ENCODE measurements at places on chromosomes 13 and 19. TPM values are rescaled to one million over a fixed set of nuclear protein-coding genes. Genes with fewer than 3 reads are reported as not detected.

KCNRG gene
- polyA plus RNA-seq, result 0.98 TPM

FUT6 gene
- polyA plus RNA-seq, result 53.3 TPM

ERICH6B gene
- not detected for polyA plus RNA-seq

ELSPBP1 gene
- not detected for polyA plus RNA-seq

PGLYRP2 gene
- polyA plus RNA-seq, result 0.04 TPM

MBD3L2B gene
- not detected for polyA plus RNA-seq

TMEM147 gene
- polyA plus RNA-seq, result 188 TPM

PEG3 gene
- 207 TPM for polyA plus RNA-seq

KLHL1 gene
- not detected for polyA plus RNA-seq

ELANE gene
- polyA plus RNA-seq, result not detected

ZNF730 gene
- polyA plus RNA-seq, result not detected

NLRP4 gene
- polyA plus RNA-seq, result not detected

FKBP8 gene
- 135 TPM for polyA plus RNA-seq

PALM gene
- 5.4 TPM for polyA plus RNA-seq

ZFR2 gene
- 0.50 TPM for polyA plus RNA-seq

TMEM272 gene
- 0.52 TPM for polyA plus RNA-seq

STXBP2 gene
- polyA plus RNA-seq, result 40.1 TPM

ZNF835 gene
- polyA plus RNA-seq, result not detected

SHKBP1 gene
- polyA plus RNA-seq, result 20.6 TPM

CGB5 gene
- polyA plus RNA-seq, result not detected

SPTBN4 gene
- 0.08 TPM for polyA plus RNA-seq

CAPNS1 gene
- 533 TPM for polyA plus RNA-seq

PALM3 gene
- polyA plus RNA-seq, result 1.0 TPM

MCF2L gene
- polyA plus RNA-seq, result 33.6 TPM

RNF17 gene
- polyA plus RNA-seq, result not detected

FFAR3 gene
- polyA plus RNA-seq, result not detected

TEX29 gene
- polyA plus RNA-seq, result 0.34 TPM

SWSAP1 gene
- 2.7 TPM for polyA plus RNA-seq

PTH2 gene
- polyA plus RNA-seq, result not detected

A1BG gene
- 49.8 TPM for polyA plus RNA-seq

ZNF468 gene
- 9.4 TPM for polyA plus RNA-seq

TUBA3C gene
- not detected for polyA plus RNA-seq

SSC5D gene
- polyA plus RNA-seq, result 0.03 TPM

GPR4 gene
- 0.15 TPM for polyA plus RNA-seq

PSG6 gene
- not detected for polyA plus RNA-seq

HCN2 gene
- polyA plus RNA-seq, result 0.05 TPM

WDR88 gene
- 0.09 TPM for polyA plus RNA-seq

PLK5 gene
- not detected for polyA plus RNA-seq

ACP5 gene
- polyA plus RNA-seq, result 6.7 TPM

ANGPTL8 gene
- 243 TPM for polyA plus RNA-seq

SIGLEC9 gene
- not detected for polyA plus RNA-seq

GRK1 gene
- 0.03 TPM for polyA plus RNA-seq

MEDAG gene
- polyA plus RNA-seq, result not detected

CEACAM8 gene
- polyA plus RNA-seq, result not detected

TMPRSS9 gene
- polyA plus RNA-seq, result 11.1 TPM

MBD3L2 gene
- polyA plus RNA-seq, result not detected

KCNJ14 gene
- 0.46 TPM for polyA plus RNA-seq

UQCRFS1 gene
- polyA plus RNA-seq, result 49.5 TPM

ICAM1 gene
- 98.4 TPM for polyA plus RNA-seq

ALOX5AP gene
- 0.50 TPM for polyA plus RNA-seq

SLC6A16 gene
- polyA plus RNA-seq, result 0.18 TPM

LRRC25 gene
- polyA plus RNA-seq, result 0.53 TPM

STOML3 gene
- polyA plus RNA-seq, result not detected

ZNF296 gene
- polyA plus RNA-seq, result 0.26 TPM

STARD13 gene
- polyA plus RNA-seq, result 10.4 TPM

DNMT1 gene
- polyA plus RNA-seq, result 31.2 TPM

TUBB4A gene
- polyA plus RNA-seq, result 0.21 TPM

GPR183 gene
- not detected for polyA plus RNA-seq
